ENCODE measurements at places on chromosomes 16 and 17.
A peak's percentile ranks its signal among the peaks of the same experiment; 100 is the strongest.

GRCh38 chr17:71114911-71115668 is 945.8 kb downstream of the KCNJ2 start:
- DNase-seq: no peak

DNA sequence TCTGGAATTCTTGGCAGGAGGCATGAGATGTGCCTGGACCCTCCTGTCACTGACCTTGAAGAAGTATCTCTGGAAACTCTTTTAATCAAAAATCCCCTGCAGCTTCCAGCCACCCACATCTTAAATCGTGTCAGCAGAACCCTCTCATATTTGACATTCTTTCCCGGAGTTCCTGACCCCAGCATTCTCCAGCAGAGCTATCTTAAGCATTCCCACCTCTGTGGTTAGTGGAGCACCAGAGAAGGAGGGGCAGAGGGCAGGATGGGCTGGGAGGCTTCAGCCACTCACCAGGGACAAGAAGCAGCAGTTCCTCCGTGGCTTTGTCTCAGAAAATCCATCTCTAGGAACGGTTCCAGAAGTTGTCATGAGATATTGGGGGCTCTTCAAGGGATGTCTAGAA is 149.9 kb downstream of the RGS9 start:
- DNase-seq: no peak

DNA sequence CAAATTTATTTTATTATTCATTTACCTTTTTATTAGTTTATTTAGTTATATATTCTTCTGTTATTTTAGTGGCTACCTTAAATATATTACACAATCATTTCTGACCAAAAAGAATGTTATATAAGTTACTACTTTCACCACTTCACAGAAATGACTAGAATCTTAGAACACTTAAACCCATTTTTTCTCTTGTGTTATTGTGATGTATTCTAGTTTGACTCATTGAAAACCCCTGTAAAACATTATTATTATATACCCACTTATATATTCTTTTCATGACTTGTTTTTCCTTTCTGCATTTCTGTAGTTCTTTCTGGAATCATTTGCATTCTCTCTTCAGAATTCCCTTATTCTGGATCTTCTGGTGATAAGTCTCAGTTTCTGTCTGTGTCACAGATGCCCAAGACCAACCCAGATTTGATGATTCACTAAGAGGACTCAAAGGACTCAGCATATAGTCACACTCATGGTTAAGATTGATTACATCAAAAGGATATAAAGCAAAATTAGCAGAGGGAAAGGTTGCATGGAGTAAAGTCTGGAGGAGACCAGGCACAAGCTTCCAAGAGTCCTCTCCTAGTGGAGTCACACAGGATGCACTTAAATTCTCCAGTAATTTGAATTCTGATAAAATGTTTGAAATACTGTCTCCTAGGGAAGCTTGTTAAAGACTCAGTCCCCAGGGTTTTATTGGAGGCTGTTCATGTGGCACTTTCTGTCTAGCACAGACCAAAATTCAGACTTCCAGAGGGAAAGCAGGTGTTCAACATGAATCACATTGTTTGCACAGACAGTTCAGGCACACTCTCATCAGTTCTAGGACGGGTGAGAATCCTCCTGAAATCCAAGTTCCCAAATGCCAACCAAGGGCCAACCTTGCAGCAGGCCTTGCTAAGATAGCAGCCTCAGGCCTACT is 7.7 kb downstream of the GINS3 start:
- DNase-seq: no peak

- DNase-seq: no peak
Measured at GRCh38 chr17:81067391-81067811, 32.5 kb downstream of the BAIAP2 start.

GRCh38 chr17:74545843-74546230 is at the start of gene CD300C:
TSS of gene CD300C (minus strand) at chr17:74546115. CDS start at chr17:74545782, 333 bp downstream.
- peak; percentile 59 for DNase-seq

GRCh38 chr17:75087558-75088453 is at the start of gene SLC16A5:
TSS of gene SLC16A5 (plus strand) at chr17:75087954. CDS start at chr17:75093637, 5,683 bp downstream.
- DNase-seq: no peak

DNA sequence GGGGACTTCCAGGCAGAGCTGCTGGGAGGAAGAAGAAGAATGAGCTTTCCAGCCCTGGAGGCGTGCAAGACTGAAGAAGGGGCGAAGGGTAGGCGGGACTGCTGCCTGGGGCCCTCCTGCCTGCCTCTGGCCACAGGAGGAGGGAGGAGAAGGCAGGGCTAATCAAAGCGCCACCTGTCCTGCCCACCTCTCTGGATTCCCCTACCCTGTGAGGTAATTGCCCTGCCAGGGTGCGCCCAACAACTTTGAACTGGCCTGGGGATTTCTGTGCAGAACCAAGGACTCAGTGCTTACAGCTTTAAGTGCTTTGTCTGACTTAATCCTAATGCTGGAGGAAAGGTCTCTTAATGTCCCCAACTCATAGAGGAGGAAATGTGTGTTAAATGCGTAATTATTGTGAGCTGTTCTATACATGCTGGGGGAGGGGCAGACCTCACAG is at the start of gene NOXO1:
Gene NOXO1, minus strand, starts transcription at position 72 of the 439 bp plus-strand sequence. CDS start 290 bp downstream, outside the sequence.
- no peak for DNase-seq

Measured in pons (tissue), 1 donor.